Esophagus squamous epithelium (tissue), 5 donors: ENCODE measurements at places on chromosomes 16 and 17.

GRCh38 chr17:27577884-27578717 lies 52.9 kb upstream of the LGALS9 start:
- no peak for DNase-seq
- no peaks in the 10 kb centered on the region for H3K27me3 ChIP-seq
- H3K36me3 ChIP-seq = no peaks in the 10 kb centered on the region

DNA sequence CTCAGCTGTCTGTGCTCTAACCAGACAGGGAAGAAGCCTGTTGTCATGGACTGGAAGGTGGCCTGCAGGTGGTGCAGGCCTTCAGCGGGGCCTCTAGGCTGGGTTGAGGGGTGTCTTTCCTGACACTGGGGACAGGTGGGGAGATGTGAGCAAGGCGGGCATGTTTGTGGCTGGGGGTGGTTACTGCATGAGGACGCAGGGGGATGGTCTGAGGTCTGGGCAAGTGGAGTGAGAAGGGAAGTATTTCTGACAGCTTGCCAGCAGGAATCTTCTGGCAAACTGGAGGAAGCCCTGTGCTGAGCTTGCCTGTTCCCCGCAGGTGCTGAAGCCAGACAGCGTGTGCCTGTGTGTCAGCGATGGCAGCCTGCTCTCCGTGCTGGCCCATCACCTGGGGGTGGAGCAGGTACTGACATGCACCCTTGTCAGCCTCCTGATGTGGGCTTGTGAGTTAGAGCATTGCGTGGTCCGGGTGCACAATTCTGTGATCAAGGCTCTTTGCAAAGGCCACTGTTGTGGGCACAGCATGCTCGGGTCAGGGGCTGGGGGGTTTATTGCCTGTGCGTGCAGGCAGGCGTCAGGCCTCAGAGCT lies 36.2 kb downstream of the PRMT7 start:
- no peaks in the 10 kb centered on the region for H3K27me3 ChIP-seq
- peaks cover 14% of the 10 kb centered on the region for H3K36me3 ChIP-seq
- H3K4me1 ChIP-seq = no peaks in the 10 kb centered on the region

GRCh38 chr16:68915589-68915988 lies 72.3 kb downstream of the TANGO6 start:
- peaks cover 35% of the 10 kb centered on the region for H3K36me3 ChIP-seq
- DNase-seq = no peak
- peaks cover 41% of the 10 kb centered on the region for H3K4me1 ChIP-seq
- no peak overlapping the region for H3K4me3 ChIP-seq

DNA sequence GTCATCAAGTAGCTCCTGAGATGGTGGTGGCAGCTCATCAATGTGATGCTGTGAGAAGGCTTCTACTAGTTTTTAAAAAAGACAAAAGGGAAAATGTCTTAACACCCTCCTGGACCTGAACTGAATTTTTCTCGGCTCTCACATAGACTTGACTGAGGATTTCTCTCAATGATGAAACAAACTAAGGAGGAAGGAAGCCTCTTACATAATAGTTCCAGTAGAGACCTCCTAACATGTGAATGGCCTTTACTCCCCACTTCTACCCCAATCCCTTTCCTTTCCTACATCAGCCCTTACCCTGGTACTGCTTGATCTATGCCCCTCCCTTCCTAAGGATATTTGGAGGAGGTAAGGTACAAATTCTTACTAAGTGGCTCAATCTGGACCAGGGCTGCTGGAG lies 54.8 kb upstream of the MTMR4 start:
- no peak overlapping the region for H3K4me3 ChIP-seq
- H3K4me1 ChIP-seq = no peaks in the 10 kb centered on the region
- no peak for DNase-seq
- no peaks in the 10 kb centered on the region for H3K27me3 ChIP-seq
